Tibial artery (tissue), 4 donors: ENCODE measurements at places on chromosomes 16 and 17.

GRCh38 chr17:64413513-64413912 lies 22.9 kb upstream of the PECAM1 start:
- no peak for DNase-seq

DNA sequence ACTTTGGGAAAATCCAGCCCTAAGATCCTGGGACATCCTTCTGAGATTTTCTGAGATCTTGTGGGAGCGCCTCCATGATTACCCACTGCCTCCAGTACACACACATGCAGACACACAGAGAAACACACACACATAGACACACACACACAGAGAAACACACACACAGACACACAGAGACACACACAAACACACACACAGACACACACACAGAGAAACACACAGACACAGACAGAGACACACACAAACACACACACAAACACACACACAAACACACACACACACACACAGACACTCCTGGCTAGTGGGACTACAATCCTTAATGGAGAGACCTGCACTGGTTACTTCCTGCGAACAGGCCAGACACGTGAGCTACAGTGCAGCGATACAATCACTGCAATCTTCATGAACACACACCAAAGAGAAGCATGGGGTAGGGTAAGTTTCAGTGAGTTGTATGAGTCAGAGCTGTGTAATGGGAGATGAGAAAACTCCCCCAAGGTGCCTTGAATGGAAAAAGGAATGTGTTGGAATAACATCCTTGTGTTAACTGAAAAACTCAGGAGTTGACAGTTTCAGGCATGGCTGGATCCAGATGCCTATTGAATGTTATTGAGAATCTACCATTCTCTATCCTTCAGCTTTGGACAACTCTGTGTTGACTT lies 79.5 kb downstream of the SLC6A2 start:
- DNase-seq, result no peak

GRCh38 chr17:58822148-58823050 lies 66.7 kb downstream of the PPM1E start:
- DNase-seq, result no peak

- DNase-seq, result no peak
These were observed 22.4 kb downstream of the CES1 start for GRCh38 chr16:55810451-55810961.

- DNase-seq, result peak; percentile 92
These were observed 52.1 kb downstream of the CUEDC1 start for GRCh38 chr17:57902800-57903759.

DNA sequence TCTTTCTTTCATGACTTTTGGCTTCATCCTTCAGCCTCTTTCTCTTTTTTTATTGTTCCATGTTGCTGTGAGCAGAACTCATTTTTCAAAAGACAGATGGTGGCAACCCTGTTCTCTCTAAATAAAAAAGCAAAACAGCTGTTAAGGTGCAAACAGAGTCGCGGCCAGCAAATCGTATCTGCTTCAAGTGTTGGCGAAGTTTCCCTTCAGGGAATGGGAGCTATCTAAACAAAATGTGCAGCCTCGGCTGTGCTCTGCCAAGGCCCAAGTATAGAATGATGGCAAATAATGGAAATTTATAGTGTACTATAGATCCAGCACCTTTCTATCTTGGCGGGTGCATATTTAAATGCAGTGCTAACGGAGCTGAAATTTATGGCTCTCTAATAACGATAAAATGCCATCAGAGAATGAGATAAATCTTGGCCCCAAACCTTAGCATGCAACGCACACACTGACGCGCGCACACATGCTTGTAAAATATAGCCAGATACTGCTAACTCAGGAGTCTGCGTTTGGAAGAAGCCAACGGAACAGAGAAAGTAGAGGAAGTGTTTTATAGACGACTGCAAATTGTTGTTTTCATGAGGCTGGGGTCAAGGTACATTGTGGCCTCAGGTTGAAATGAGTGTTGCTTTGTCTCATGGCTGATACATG lies 315.5 kb upstream of the RBFOX1 start:
- no peak for DNase-seq

GRCh38 chr16:89495121-89495520 lies 4.8 kb upstream of the ANKRD11 start:
- DNase-seq, result no peak

DNA sequence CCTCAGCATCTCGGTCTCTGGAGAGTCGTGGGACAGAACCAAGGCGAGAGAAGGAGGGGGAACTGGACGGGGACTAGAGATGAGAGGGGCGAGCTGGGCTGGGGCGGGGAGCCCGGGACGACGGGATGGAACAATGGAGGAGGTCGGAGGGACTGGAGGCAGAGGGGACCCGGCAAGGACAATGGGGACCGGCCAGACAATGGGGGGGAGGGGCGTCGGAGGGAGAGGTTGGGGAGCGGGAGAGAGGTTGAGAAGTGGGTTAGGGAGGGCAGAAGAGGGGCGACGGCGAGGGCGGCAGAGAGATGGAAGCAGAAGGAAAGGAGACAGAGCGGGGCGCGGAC lies 719 bp downstream of the NGFR start:
- DNase-seq, result no peak

DNA sequence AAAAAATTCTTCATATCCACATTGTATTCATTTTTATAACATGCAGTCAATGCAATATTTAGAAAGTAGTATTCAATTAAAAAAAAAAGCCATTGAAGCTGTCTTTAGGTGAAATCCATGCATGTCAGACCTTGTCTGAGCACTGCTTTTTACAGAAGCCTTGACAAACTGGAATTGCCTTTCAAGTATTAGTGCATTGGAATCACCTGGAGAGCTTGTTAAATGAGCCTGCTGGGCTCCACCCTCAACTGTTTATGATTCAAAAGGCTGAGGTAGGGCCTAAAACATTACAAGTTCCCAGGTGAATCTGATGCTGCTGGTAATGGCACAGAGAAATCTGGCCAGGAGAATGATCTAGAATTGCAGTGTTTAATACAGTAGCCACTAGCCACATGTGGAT lies 85.8 kb downstream of the HIC1 start:
- no peak for DNase-seq

GRCh38 chr16:2152695-2153506 lies 2.7 kb upstream of the TRAF7 start:
- DNase-seq, result no peak

DNA sequence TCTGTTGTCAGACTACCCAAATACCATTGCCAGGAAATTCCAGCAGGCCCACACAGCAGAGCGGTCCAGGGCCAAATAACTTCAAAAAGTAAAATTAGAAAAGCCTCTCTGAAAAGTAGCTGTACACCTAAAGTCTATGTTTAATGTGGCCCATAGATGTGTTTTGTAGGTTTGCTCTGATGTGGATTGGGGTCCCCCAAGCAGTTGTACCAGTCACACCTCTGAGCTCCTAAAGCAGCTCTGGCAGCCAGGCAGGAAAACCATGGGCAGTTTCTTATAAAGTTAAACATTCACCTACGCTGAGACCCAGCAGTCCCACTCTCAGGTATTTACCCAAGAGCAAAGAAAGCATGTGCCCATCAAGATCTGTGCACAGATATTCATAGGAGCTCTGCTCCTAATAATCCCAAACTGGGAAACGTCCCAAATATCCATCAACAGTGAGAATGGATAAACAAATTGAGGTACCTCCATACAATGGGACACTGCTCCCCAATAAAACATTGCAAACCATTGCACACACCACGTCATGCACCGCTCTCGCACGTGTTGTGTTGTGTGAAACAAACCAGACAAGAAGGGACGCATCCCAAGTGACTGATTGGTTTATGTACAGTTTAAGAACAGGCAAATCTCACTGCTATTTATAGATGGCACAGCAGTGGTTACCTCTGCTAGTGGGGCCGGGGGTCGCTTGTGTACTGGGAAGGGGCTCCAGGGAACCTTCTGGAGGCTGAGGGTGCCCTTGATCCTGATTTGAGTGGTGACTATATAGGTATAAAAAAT lies 15.8 kb upstream of the PRM1 start:
- no peak for DNase-seq

DNA sequence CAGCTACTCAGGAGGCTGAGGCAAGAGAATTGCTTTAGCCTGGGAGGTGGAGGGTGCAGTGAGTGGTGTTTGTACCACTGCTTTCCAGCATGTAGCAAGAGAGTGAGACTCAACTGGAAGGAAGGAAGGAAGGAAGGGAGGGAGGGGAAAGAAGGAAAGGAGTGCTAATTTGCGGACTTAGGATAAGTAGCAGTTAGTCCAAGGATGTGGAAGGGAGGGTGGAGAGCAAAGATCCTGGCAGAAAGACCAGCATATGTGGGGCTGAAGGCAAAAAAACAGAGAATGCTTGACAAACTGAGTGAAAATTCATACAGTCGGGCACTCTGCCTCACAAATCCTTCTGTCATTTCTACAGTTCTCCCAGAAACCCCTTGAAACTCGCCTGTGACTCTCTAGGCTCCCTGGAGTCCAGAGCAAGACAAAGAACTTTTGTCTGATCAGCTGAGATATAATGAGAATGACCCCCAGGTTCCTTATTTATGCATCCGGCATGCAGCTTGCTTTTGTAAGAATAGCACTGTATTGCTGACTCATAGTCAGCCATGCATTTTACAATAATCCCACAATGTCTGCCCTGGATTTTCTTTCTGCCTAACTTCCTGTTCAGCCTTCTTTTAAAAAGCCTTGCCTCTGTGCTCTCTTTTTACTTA lies 31.5 kb downstream of the CDK5RAP3 start:
- no peak for DNase-seq

GRCh38 chr17:42290577-42290976 lies 2.3 kb downstream of the STAT5A start:
- peak; percentile 31 for DNase-seq

DNA sequence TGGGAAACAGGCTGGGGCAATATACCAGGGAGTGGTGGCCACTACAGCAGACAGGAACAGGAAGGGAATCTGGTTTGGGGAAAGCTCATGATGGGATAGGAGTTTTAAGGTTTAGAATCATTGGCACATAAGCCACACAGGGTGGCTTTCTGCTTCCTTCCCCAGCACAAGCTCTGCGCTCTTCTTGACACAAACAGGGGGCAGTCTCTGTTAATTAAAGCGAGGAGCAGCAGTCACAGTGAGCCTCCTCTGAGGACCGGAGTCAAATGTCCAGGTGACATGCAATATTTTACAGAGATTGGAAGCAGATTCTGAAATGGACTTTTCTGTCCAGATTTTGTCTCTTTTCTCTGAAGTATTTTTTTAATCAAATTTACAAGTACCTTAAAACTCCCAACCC lies 2.8 kb upstream of the SHISA9 start:
- DNase-seq, result no peak
